ENCODE measurements at places on chromosomes 13 and 19.

DNA sequence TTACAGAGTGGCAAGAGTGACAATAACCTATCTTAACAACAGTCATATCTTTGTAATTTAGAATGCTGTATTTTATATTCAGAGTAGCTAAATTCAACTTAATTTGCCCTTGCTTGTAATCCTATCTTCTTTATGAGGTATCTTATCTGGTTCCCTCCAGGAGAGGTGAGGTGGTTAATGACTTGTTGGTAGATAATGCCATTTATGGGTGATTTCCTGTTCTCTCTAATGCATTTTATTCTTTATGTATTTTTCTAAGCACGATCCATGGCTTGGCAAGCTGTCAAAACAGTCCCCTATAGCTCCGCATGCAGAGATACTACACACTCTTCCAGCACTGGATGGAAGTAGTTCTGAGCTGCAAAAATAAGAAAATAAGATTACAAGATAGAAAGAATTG lies 267.9 kb downstream of the LMO7 start:
- peak; percentile 37 for DNase-seq

DNA sequence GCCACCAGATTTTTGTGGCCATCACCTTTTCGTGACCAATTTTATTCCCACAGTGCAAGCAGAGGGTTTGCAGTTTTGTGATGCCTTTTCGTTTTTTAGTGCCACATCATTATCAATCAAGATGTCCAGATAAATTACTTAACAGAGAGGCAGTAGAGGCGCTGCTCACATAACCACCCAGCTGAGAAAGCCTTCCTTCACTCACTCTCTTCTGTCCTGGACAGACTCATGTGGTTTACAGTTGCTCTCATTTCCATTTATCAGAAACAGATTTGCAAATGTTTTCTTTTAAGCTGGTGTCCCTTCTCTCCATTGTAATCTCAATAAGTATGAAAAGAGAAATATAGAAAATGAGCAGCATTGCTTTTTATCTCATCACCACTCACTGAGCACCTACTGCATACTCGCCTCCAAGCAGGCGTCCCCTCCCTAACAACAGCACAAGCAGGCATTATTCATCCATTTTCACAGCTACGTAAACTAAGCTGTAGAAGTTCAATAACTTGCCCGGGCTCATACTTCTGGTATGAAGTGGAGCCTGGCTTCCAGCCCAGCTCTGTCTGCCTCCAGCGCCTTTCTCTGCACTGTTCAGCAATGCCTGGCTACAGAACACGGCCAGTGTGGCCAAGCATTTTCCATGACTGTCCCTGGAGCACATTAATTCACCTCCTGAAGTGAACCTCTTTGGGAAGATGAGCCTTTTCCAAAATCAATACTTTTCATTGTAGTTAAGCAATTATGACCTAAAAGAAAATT lies 34.6 kb upstream of the KATNAL1 start:
- no peak for DNase-seq

DNA sequence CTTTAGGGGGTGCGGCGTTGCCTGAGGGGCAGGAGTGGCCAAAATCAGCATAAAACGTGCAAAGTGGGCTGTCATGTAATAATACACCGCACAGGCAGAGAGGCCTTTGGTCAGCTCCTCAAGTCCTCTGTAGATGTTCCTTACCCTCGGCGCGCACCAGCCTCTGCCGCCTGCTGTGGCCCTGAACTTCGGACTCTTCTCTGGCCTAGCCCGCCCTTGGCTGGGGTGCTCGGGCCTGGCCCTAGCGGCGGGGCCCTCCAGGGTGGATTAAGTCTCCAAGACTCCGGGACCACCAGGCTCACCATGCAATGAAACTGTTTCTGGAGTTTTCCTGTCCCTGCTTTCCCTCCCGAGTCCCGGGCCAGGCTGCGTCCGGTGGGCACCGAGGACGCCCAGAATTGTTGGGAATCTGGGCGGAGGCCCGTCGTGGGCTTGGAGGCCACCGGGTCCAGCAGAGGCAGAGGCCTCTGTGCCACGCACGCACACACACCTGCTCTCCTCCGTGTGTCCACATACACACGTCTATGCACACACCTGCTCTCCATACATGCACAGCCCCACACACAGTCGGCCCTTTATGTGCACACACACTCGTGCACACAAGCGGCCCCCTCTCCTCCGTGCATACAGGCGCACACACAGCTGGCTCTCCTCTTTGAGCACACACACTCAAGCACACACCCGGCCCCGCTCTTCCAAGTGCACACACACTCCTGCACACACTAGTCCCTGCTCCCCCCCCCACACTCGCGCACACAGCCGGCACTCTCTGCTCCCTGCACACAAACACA lies 1.5 kb upstream of the TFDP1 start:
- DNase-seq = no peak

DNA sequence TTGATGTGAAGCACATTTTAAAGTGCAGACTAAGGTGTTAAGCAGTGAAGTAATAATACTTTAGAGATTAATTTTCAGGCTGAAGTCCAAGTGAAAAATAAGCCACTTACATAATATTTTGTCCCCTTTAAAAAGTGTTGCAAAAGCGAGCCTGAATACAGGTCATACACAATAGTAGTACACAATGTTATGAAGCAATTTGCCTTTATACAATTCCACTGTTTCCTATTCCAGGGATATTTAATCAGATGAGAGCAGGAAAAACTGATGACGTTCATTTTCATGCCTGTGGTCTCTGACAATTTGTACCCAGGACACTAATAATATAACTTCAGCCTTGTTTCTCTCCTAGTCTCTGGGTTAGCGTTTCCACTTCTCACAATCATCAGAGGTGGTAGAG lies 916.7 kb downstream of the PCDH9 start:
- no peak for DNase-seq

DNA sequence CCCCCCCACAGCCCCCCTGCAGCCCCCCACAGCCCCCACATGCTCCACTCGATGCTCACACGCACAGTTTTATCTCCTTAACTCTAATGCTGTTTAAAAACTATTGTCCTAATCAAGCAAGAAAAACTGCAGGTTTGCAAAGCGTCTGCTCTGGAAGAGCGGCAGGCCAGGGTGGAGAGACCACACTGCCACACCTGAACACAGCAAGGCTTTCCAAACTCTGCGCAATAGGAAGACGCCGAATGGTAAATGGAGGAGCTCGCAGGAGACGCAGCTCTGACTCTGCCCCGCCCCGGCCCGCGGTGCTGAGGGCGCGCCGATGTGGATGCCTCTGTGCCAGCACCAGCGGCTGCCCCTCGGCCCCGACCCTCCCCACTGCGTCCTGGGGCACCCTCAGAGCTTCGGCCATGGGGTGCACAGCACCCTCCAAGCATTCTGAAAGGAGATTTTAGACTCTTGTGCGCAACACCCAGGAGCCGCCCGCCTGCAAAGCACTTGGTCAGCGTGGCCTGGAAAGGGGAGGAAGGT lies 32.4 kb downstream of the RASA3 start:
- peak; percentile 44 for DNase-seq
